ENCODE measurements at places on chromosomes 6 and 20.

GRCh38 chr6:158564243-158565121 lies 4.6 kb downstream of the TMEM181 start:
- no peak for DNase-seq

DNA sequence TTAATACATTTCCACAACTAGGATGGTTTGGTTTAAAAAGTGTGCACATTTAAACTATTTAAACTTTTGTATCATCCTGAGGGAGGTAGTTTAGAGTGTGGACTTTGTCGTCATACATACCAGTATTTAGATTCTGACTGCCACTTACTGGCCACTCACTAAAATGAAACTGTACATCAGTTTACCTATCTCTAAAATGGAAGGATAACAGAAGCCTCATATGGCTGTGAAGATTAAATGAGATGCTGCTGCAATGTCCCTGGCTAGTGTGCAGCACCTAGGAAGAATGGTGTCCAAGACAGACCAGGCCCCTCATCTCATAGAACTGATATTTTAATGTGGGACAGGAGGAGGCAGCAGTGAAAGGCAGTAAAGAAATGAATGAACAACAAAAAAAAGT lies 12.0 kb upstream of the PKIG start:
- no peak for DNase-seq

- DNase-seq, result no peak
These were observed 12.0 kb upstream of the DDX43 start for GRCh38 chr6:73382462-73383113.

DNA sequence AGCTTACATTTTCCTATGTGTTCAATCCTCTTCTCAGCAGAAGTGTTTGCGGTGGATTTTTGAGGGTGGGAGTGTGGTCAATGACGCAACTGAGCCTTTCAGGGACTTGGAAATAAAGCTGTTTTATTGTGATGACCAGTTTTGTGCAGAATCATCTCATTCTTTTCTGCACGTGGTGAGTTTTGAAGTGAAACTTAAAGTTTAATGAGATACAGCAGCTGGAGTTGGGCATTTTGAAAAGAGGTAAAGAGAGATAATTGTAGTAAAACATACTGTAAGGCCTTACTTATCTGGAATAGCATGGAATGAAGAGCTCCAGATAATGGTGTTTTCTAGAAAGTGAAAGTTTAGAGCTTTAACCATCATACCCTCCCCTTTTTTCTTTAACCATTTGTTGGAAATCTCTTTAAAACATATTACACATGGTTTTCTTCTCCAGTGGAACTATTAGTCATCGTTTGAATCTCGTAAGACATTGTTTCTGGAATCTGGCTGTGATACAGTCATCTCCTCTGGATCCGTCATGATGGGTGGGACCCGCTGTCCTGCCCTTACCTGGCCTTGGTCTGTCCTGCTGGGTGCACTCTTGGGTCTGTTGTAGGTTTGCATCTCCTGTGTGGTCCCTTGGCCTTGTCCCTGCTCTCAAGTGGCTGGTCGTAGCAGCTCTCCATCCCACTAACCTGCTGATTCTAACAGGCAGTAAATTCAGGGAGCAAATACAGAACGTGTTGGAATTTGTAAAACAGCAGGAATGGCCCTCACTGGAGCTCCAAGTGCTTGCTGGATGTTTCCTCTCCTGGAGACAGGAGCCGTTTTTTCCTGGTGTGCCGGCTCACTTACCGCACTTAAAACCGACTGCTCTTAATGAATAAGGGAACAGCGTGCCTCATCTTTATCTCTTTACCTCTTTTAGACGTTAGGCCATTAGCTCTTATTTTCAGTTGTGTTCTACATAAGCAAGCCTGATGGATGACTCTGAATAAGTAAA lies 29.8 kb downstream of the UST start:
- no peak for DNase-seq

GRCh38 chr6:120493505-120493904 lies 840.8 kb downstream of the TBC1D32 start:
- no peak for DNase-seq

- no peak for DNase-seq
These were observed 107.3 kb downstream of the NCOA3 start for GRCh38 chr20:47609001-47609400.

GRCh38 chr20:25148982-25149846 lies 46.3 kb upstream of the ENTPD6 start:
- no peak for DNase-seq

GRCh38 chr6:145887969-145888368 lies 73.4 kb upstream of the FBXO30 start:
- DNase-seq, result no peak

- no peak for DNase-seq
These were observed 20.9 kb downstream of the TSHZ2 start for GRCh38 chr20:52993076-52993475.

- DNase-seq, result peak; percentile 22
These were observed 257.7 kb downstream of the CDKAL1 start for GRCh38 chr6:20791944-20792343.

DNA sequence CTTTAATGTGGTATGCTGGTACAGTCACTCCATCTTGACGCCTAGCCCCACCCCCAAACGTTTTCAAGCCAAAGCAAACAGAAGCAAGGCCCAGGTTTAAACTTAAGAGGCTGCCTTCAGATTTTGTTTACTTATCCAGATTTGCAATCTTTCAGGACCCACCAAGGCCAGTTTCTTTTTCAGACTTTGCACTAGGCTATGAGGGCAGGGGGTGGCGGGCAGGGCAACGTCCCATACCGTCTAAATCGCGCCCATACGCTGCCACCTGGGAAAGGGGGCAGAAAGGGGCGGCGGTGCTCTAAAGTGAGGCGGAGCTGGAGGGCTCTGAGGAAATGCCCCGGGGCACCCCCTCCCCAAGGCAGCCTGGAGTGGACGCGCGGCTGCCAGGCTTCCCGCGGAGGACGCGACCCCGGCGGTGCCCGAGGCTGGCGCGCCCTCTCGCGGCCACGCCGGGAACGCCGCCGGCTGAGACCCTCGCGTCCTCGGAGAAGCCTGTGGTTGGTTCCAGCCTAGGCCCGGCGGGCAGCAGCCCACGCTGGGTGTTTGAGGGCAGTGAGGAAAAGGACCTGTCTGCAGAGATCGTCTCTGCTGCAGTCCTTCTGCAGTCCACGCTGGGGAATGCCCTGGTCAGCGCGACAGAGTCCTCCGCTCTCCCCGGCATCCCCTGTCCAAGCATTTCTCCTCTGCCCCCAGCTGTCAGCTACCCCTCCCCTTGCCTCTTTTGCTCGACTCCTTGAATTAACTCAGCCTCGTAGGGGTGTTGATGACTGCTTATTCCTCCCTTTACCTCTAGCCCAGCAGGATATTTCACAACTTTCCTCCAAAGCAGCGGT lies 129.2 kb upstream of the PRND start:
- no peak for DNase-seq

GRCh38 chr6:122791310-122791679 lies 2.2 kb downstream of the SMPDL3A start:
- no peak for DNase-seq

GRCh38 chr6:109486068-109486467 lies 3.0 kb upstream of the ZBTB24 start:
- DNase-seq, result no peak

- DNase-seq, result no peak
These were observed 16.9 kb downstream of the RARS2 start for GRCh38 chr6:87572883-87573282.

GRCh38 chr6:44388135-44388487 lies 605 bp downstream of the CDC5L start:
- DNase-seq, result no peak

- no peak for DNase-seq
These were observed 61.6 kb downstream of the MYH7B start for GRCh38 chr20:35017099-35017835.

GRCh38 chr20:36106606-36107005 lies 47.9 kb upstream of the EPB41L1 start:
- no peak for DNase-seq

DNA sequence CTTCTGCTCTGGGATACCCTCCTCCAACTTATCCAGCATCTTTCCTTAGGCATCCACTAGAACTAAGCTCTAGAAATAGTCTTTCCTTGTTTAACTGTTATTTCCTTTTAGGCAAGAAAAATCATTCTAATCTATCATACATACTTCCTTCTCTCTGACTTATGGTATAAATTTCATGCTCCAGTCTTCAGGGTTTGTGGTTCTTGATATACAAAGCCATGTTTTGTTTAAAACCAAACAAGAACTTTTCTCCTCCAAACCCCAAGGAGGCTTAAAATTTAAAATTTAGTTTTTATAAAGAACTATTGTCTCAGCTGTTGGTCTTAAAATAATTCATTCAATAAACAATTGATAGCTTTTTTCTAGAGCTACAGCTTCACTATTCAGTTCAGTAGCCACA lies 77.2 kb downstream of the CD164 start:
- no peak for DNase-seq

DNA sequence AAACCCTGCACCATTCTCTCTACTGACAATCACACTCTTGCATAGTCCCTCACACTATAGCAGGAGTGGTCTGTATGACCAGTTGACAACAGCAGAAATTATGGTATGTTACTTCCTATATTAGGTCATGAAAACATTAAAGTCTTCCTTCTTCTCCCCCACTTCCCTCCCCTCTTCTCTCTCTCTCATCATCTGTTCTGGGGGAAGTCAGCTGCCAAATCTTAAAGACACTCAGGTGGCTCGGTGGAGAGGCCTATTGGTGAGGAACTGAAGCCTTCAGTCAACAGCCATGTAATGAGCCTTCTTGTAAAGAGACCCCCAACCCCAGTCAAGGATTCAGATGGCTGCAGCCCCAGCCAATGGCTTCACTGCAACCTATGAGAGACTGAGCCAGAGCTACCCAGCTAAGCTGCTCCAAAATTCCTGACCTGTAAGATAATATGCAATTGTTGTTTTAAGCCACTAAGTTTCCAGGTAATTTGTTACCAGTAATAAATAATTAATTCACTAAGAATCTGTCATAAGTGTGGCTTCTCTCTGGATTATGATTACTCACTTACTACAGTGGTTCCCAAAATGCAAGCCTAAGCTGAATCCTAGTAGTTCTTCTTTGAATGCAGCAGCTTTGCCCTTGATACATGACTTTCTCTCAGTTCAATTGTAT lies 11.2 kb upstream of the TSBP1 start:
- no peak for DNase-seq

DNA sequence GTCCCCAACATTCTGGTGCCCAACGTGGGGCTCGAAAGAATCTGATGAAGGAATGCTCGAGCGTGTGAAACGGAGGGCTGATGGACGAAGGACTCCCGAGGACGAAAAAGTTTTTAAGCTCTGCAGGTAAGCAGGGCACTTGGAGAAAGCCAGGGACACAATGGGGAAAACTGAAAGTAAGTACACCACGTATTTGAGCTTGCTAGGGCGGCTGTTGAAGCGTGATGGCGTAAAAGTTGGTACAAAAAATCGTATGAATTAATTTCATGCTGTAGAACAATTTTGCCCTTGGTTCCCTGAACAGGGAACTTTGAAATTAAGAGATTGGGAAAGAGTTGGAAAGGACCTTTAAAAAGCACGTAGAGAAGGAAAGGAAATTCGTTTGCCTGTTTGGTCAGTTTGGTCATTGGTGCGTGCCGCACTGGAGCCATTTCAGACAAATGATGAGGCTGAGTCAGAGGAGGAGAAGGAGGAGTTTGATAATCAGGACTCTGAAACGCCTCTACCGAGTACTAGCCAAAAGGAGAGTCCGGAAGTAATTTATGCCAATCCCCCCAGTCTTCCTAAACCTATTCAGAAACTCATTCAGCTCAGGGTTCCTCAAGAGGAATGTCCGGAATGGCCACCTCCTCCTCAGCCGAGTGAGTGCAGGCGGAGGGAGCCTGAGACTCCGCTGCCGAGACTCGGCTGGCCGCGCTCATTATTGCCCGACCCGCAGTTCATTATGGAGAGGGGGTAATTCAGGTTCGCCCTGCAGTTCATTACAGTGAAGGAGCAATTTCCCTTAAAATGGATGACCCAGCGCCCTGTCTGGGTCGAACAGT lies 59.2 kb upstream of the PRSS16 start:
- DNase-seq, result peak; percentile 43

DNA sequence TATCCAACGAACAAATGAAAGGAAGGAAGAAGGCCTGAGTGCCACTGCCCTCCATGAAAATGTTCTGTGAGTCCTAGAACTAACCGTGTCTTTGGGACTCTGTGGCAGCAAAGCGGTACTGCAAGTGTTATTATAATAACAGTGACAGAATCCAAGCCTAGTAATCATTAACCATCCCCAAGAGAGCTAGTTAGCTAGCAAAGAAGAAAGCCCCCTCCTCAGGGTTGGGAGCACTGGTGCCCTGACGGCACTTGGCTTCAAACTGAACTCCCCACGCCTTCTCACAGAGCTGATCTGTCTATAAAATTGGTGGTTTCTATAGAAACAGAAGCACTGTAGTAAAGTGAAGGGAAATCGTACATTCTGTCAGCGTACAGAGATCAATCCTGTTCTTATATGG lies 239.8 kb downstream of the PTPRT start:
- no peak for DNase-seq

GRCh38 chr6:116390581-116390980 lies 19.8 kb downstream of the DSE start:
- no peak for DNase-seq

- no peak for DNase-seq
These were observed 44.8 kb downstream of the FARS2 start for GRCh38 chr6:5305968-5306626.

DNA sequence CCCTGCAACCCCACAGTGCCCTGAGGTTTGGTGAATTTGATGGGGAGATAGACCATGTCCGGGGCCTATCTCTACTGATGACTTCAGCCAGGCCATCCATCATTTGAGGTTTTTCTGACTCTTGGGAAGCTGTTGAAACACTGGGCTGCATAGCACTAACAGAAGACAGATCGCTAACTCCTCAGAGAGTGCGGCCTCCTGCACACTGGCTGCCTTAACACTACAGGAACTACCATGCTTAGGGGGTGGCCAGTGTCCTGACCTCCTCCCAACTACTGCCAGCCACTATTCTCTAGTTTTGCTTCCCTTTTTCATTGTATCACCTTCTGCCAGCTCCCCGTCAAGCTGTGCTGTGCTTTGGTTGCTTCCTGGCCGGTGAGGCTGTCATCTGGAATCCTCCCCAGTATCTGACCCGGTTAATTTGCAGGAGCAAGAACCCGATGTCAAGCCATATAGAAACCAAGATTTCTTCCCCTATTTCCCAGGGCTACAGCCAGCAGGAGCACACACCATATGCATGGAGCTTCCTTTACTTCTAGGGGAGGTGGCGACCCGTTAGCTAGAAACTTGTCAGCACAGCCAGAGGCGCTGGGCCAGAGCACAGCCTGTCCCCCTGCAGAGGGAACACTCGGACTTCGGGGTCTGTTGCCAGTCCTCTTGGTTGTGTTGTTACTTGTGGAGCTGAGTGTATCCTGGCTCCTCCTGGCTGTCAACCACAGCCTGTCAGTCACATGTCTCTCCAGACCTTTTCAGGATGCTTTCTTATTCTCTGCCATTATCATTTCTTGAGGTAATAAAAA lies 57.3 kb upstream of the TRAF3IP2 start:
- DNase-seq, result no peak

DNA sequence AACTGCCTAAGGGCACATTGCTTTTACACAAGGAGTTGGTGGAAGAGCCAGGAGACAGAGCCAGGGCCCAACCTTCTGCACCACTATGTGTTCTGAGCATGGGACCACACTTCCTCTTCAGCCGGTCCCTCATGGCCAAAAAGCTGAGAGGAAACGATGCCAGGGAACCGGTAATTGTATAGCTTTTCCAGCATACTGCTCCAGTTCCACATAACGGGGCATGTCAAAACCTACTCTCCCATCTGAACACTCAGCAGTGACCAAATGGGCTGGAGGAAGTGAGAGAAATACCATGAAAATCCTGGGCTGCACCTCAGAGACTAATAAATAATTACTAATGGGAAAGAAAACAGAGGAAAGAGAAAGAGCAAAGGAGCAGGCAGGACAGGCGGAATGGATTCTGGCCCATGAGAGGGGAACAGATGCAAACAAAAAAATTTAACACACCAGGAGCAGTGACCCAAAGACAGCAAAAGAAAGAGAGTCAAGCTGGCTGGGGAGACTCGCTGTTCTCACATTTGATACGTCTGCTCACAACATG lies 52.0 kb upstream of the BMP2 start:
- DNase-seq, result no peak

All from AG09319 (cell line).